ENCODE measurements at places on chromosomes 3 and 15. TPM values are rescaled to one million over a fixed set of nuclear protein-coding genes. Genes with fewer than 3 reads are reported as not detected.

DNA sequence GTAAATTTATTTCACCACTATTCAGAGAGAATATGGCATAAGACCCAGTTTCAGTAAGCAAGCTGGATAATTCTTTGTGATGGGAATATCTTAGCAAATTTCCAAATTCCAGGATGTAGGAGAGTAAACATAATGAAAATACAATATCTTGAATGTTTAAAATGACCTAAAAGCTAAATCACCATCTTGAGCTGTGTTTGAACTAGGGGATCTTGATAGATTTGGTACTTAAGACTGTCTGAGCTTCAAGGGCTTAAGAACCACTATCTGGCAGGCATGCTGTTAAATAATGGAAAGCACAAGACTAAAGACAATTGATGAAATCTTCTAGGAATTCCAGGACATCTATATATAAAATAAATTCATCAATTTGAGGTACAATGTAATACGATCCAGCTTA, 217.7 kb downstream of the ATP8B4 start:
- DNase-seq, result no peak

OPA1 gene
- total RNA-seq, result 89.7 TPM

GRCh38 chr3:112376241-112376911, 43.4 kb downstream of the CD200 start:
- no peak for DNase-seq

- DNase-seq, result no peak
These were observed 149.8 kb downstream of the APBA2 start for GRCh38 chr15:29035336-29036285.

- no peak for DNase-seq
These were observed 34.9 kb upstream of the ITGA11 start for GRCh38 chr15:68466876-68467275.

All from HT1080 (cell line).